Esophagus muscularis mucosa (tissue), 4 donors: ENCODE measurements at places on chromosomes 7 and 10.

- no peaks in the 10 kb centered on the region for H3K4me1 ChIP-seq
- H3K27me3 ChIP-seq: no peaks in the 10 kb centered on the region
- no peaks in the 10 kb centered on the region for H3K36me3 ChIP-seq
- H3K4me3 ChIP-seq: no peak overlapping the region
Measured at GRCh38 chr10:4214908-4215307, 429.9 kb upstream of the KLF6 start.

DNA sequence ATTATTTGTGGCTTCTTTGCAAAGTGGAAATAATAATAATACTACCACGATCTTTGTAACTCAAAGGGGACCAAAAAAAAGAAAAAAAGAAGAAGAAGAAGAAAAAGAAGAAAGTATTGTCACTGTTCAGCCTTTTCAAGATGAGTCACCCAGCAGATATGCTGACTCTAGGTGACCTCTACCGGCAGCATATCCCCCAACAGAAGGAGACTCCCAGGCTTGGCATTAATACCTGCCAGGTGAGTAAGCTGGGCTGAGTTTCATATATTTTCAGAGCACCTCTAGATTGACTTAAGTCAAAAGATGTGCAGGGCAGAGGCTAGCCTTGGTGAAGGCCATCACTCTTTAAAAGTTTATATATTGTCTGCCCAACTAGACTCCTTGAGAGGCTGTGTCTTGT is 30.4 kb upstream of the GPR26 start:
- H3K27ac ChIP-seq: no peak overlapping the region
- no peaks in the 10 kb centered on the region for H3K27me3 ChIP-seq

- no peak overlapping the region for H3K4me3 ChIP-seq
- no peaks in the 10 kb centered on the region for H3K4me1 ChIP-seq
- DNase-seq: no peak
- H3K27me3 ChIP-seq: no peaks in the 10 kb centered on the region
Measured at GRCh38 chr10:1107679-1108078, 51.5 kb downstream of the WDR37 start.

- H3K36me3 ChIP-seq: no peaks in the 10 kb centered on the region
- no peak for DNase-seq
- no peak overlapping the region for H3K27ac ChIP-seq
Measured at GRCh38 chr7:158450476-158451124, 137.0 kb downstream of the PTPRN2 start.

GRCh38 chr10:99769706-99770105 is 12.7 kb upstream of the ABCC2 start:
- H3K27ac ChIP-seq: no peak overlapping the region
- no peak for DNase-seq
- no peaks in the 10 kb centered on the region for H3K4me1 ChIP-seq

- no peak overlapping the region for H3K4me3 ChIP-seq
- no peaks in the 10 kb centered on the region for H3K27me3 ChIP-seq
- no peaks in the 10 kb centered on the region for H3K36me3 ChIP-seq
- H3K27ac ChIP-seq: no peak overlapping the region
- H3K4me1 ChIP-seq: no peaks in the 10 kb centered on the region
Measured at GRCh38 chr10:116637830-116638229, 17.1 kb downstream of the PNLIPRP2 start.

- no peaks in the 10 kb centered on the region for H3K4me1 ChIP-seq
- H3K27ac ChIP-seq: no peak overlapping the region
- DNase-seq: no peak
- H3K36me3 ChIP-seq: no peaks in the 10 kb centered on the region
Measured at GRCh38 chr7:130334274-130334673, 10.3 kb upstream of the CPA5 start.

- H3K36me3 ChIP-seq: peaks cover 87% of the 10 kb centered on the region
- H3K4me1 ChIP-seq: peaks cover 13% of the 10 kb centered on the region
- H3K27me3 ChIP-seq: peaks cover 23% of the 10 kb centered on the region
Measured at GRCh38 chr10:128063736-128064107, 62.5 kb downstream of the MKI67 start.

- DNase-seq: no peak
- no peaks in the 10 kb centered on the region for H3K27me3 ChIP-seq
- H3K27ac ChIP-seq: peak overlapping the region; percentile 11
- H3K4me1 ChIP-seq: peaks cover 9% of the 10 kb centered on the region
Measured at GRCh38 chr10:106957823-106958588, 206.5 kb downstream of the SORCS1 start.

DNA sequence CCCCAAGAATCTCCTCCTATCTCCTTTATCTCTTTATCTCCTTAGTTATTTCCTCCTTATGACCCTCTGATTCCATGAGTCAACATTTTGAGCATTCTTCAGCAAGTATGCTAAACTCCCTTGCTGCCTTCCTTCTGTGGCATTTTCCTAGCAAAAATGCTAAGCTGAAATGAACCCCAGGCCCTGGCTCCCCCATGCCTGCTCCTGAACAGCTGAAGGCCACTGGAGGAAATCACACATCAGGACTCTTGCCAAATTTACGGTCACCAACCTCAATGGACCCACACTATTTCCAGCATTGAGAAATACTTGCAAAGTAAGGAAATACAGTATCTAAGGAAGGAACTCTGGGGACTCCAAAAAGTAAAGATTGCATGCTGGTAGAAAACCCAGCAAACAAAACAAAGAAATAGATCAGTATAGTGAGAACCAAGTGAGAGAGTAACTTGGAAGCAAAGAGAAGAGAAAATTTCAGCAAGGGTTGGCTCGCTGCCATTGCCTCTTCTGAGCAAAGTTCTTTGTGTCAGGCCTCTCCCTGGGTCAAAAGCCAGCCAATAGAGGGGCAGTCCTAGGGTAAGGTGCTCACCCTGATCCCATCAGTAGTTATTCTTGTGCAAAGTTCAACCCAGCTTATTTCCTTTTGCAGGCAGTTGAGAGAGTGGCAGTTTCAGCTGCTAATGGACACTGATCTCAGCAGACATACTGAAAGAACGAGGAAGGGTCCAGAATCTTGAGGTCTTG is 5.1 kb upstream of the PLEKHS1 start:
- H3K27me3 ChIP-seq: no peaks in the 10 kb centered on the region
- no peaks in the 10 kb centered on the region for H3K4me1 ChIP-seq
- H3K4me3 ChIP-seq: no peak overlapping the region
- no peak for DNase-seq
- H3K36me3 ChIP-seq: no peaks in the 10 kb centered on the region

DNA sequence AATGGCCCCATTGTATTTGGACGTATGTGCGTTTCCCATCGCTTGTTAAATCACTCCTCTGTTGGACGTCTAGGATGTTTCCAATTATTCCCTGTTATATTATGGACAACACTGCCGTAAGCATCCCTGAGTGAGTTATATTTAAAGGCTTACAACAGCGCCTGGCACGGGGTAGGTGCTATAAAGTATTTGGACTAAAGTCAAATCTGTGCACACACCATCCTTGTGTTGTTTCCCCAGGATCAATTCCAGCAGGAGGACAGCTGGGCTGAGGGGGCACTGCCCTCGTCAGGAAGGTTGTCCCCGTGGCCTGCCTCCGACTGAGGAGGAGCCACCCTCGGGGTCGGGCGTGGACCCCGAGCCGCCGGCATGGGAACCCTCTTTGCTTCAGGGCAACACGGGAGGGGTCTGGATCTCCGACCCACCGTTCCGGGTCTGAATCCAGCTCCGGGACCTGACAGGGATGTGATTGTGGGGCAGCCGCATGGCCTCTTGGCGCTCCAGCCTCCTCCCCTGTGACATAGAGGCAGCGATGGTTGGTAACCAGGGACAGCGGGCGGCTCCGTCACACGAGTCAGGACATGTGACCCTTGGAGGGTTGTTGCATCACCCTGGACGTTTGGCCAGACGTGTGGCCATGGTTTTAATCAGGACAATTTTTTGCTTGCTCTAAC is 1.5 kb upstream of the JAKMIP3 start:
- H3K4me3 ChIP-seq: no peak overlapping the region
- no peaks in the 10 kb centered on the region for H3K27me3 ChIP-seq
- no peak overlapping the region for H3K27ac ChIP-seq
- no peaks in the 10 kb centered on the region for H3K36me3 ChIP-seq
- peaks cover 18% of the 10 kb centered on the region for H3K4me1 ChIP-seq

DNA sequence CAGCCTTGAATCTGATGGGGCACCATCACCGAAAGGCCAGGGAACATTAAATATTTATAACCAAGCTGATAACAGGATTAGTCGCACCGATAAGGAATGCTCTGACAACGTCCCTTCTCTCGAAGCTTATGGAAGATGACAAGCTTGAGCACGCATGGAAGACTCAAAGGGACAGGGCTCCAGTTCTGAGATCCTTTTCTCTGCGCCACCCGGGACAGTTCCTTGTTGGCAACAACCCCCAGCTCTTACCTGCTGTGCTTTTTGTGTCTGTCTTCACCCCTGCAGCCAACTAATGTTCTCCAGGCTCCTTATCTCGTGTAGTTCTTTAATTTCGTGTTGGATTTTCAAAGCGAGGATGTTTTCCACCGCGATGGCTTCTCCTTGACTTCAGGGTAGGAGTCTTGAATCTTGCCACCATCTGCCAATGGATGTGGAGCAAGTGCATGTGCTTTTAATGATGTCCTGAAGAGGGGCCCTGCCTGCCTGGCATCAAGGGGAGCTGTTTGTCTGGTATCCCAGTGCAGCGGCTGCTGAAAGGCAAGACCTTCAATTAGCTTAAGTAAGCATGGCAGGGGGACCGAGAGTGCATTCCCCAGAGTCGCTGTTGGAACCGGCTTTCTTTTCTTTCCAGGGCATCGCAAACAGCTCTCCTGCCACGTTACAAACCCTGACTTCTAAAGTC is 354 bp upstream of the FERD3L start:
- H3K27me3 ChIP-seq: peaks cover 35% of the 10 kb centered on the region
- no peak overlapping the region for H3K4me3 ChIP-seq
- no peak overlapping the region for H3K27ac ChIP-seq
- H3K4me1 ChIP-seq: peaks cover 8% of the 10 kb centered on the region
- DNase-seq: no peak

DNA sequence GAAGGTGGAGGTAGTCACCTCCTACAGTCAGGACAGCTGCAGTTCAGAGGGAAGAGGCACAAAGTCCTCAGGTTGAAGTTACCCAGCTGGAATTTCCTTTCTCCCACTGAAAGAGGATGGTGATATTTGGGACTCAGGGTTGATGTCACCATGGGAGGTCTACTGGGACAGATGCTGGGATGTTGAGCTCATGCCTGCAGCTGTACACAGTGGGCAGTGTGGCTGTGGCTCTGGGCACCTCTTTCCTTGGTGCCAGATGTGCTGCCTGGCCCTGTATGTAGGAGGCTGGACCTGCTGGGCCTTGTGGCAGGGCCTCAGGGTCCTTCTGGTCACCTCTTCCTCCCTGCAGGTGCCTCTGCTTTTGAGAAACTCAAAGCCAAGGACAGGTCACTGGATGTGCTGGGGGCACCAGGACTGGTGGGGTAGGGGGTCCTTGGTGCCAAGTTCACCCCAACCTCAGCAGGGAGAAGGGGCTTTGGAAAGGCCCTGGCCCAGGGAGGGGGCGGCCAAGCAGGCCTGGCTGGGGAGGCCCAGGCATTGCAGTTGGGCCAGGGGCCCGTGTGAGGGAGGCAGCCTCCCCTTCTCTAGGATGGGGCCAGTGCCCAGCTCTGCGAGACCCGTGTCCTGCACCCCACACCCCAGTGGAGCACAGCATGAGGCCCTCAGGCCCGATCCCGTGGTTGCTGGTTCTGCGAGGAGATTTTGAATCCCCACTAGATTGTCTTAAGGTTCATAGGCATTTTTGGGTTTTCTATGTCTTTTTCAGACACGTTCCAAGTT is 103.1 kb downstream of the BMS1 start:
- DNase-seq: peak; percentile 87
- no peaks in the 10 kb centered on the region for H3K4me1 ChIP-seq
- no peaks in the 10 kb centered on the region for H3K36me3 ChIP-seq
- no peak overlapping the region for H3K27ac ChIP-seq
- H3K4me3 ChIP-seq: no peak overlapping the region

DNA sequence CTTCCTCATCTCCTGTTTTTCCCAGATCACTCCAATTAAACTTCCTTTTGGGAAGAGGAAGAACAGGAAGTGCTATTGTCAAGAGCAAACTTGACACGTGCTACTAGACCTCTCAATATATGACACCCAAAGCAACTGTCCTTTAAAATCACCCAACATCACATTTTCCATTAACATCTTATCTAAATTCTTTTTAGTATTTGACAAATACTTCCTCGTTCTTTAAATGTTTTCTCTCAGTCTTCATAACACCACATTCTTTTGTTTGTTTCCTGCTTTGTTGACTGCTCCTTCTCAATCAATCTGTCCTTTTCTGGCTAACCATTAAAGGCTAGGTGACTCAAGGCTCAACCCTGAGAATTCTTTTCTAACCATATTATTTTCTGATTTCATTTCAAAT is 7.1 kb upstream of the TFPI2 start:
- no peaks in the 10 kb centered on the region for H3K27me3 ChIP-seq
- no peak overlapping the region for H3K4me3 ChIP-seq
- no peak overlapping the region for H3K27ac ChIP-seq
- H3K36me3 ChIP-seq: no peaks in the 10 kb centered on the region
- DNase-seq: no peak
- peaks cover 9% of the 10 kb centered on the region for H3K4me1 ChIP-seq

- H3K4me3 ChIP-seq: no peak overlapping the region
- no peak for DNase-seq
- H3K36me3 ChIP-seq: no peaks in the 10 kb centered on the region
- peaks cover under 1% of the 10 kb centered on the region for H3K4me1 ChIP-seq
- H3K27me3 ChIP-seq: no peaks in the 10 kb centered on the region
Measured at GRCh38 chr7:155269766-155270585, 27.7 kb upstream of the INSIG1 start.

- H3K36me3 ChIP-seq: no peaks in the 10 kb centered on the region
- no peak for DNase-seq
- no peaks in the 10 kb centered on the region for H3K27me3 ChIP-seq
- no peak overlapping the region for H3K4me3 ChIP-seq
- H3K27ac ChIP-seq: no peak overlapping the region
Measured at GRCh38 chr10:99858849-99859248, 76.4 kb downstream of the ABCC2 start.

DNA sequence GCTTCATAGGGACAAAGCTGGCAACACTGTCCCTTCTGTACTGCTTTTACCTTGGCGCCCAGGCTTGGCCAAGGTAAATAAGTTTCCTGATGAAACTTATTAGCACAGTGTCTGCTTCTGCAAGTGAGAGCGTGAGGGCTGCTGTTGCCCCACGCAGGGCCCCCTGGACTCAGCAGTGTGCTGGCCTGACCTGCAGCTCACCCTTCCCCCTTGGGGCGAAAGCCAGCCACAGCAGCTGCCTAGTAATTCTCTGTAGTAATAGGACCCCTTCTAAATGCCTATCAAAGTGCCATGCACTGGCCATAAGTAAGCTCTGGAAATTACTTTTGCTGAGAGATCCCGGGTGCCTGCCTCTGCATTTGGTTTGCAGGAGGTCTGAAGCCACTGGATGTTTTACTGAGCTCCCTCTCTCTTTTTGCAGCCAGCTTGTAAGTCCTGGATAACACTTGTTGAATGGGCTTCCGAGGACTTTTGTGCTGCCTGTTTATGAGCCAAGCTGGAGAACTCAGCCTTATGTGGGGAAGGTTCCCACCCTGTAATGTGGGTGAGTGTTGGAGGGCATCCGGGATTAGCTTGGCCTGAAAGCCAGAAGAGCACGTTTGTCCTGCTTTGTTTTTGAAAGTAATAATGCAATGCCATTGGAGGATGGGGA is 293.9 kb downstream of the C7orf25 start:
- no peak for DNase-seq
- peaks cover 11% of the 10 kb centered on the region for H3K4me1 ChIP-seq
- no peaks in the 10 kb centered on the region for H3K27me3 ChIP-seq
- no peak overlapping the region for H3K4me3 ChIP-seq
- H3K27ac ChIP-seq: no peak overlapping the region
- H3K36me3 ChIP-seq: no peaks in the 10 kb centered on the region

- no peak for DNase-seq
- H3K27ac ChIP-seq: no peak overlapping the region
- H3K4me1 ChIP-seq: peaks cover 12% of the 10 kb centered on the region
- no peaks in the 10 kb centered on the region for H3K27me3 ChIP-seq
- no peaks in the 10 kb centered on the region for H3K36me3 ChIP-seq
Measured at GRCh38 chr10:75959912-75960311, 528.5 kb downstream of the LRMDA start.

GRCh38 chr10:19488592-19489280 is 327.5 kb upstream of the PLXDC2 start:
- peak overlapping the region; percentile 12 for H3K27ac ChIP-seq
- no peak for DNase-seq
- no peaks in the 10 kb centered on the region for H3K36me3 ChIP-seq
- H3K27me3 ChIP-seq: no peaks in the 10 kb centered on the region
